ENCODE measurements at places on chromosomes 2 and 18.

DNA sequence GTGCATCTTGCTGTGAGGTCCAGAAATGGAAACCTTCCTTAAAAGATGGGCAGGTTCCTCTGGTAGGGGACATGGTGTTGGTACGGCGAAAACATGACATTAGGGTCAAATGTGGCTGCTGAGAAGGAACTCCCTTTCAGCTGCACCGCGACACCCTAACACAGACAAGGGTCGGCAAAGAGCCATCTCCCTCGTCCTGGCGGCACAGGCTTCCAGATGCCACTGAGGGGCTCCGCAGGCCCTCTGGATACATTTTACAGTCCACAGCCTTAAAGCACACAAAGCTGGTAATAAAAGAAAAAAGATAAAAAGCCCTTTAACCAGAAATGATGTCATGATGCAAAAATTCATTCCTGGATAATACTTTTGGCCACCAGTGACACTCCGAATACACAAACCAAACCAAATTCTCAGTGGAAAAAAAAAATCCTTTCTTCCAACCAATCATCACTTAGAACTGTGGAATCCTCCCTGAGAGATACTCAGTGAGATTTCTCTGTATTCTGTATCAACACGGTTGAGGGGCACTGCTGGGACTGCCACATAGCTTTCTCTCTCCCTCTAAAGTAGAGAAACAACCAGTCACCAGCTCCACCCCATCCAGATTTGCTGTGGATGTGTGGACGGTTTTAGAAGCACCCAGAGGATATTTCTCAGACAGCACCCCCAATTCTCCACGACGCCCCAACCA is 174.8 kb downstream of the HDAC4 start:
- no peak for DNase-seq

DNA sequence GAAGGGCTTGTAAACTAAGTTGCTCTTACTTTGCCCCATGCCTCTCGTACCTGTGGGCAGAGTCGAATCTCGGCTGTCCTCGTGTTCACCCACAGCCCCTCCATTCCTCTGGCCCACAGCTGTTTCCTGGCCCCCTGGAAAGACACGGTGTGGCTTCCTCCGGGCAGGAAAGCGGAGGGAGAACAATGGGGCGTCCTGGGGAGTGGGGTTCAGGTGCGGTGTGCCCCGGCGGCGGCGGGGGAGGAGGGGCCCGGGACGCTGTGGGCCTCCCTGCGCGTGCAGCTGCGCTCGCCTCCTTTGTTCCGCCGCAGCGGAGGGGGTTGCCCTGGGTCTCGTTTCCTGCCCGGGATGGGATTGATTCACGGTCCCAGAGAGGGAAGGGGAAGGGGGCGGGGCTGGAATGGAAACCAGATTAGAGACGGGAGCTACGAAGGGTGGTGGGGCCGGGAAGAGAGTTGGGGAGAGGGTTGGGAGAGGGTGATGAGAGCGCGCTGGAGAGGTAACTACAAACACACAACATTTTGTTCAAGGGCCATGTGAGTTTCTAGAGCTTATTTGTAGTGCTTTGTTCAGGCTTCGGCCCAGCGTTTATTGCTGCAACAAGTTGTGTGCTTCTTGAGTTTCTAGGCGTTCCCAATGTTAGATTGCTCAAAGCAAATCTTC is 796 bp downstream of the MYO1B start:
- no peak for DNase-seq

DNA sequence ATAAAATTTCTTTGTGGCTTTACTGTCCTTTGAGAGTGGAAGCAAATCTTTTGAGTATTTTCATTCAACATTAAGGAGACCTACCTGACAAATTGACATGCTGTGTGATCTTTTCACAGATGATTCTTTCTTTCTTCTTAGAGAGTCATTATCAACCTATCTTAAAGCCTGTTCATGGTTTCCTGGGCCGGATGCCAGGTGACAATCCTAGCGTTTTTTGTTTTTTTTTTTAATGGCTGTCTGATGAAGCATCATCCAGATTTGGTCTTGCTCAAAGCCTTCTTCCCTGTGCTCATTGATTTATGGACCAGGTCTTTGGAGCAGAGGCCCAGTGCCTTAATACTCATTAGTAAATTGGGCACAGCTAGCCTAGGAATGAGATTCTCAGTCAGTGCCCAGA is 9.8 kb upstream of the MGAT5 start:
- no peak for DNase-seq

GRCh38 chr2:105409717-105410116 is 10.9 kb upstream of the FHL2 start:
- no peak for DNase-seq

DNA sequence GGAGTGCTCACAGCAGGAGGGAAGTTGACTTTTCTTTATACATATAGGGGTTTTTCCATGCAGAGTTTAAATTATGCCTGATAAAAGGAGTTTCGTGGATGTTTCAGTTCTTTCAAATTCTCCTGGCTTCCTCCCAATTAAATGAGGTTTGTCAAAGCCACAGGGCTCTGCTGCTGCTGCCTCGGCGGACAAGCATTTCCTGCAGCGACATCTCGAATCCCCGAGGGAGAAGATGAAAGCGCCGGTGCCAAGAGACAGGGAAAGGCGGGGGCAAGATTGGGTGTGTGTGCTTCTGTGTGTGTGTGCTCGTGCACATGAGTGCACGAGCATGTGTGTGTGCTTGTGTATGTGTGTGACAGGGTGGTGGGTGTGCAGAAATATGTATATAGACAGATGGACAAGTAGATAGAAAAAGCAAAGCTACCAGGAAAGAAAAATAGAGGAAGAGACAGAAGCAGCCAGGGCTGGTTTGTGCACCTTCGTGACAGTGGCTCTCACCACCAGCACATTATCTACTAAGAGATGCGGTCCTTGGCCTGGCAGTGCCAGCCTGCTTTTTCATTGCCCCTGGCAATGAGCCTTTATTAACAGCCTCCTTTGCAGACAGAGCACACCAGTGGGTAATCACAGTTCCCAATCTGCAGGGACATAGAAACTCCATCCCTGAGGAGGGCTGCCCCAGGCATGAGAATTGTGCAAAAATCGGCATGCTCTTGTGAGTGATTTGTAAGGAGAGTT is 76.2 kb downstream of the CDK15 start:
- no peak for DNase-seq

GRCh38 chr18:58223717-58224424 is 179.8 kb downstream of the NEDD4L start:
- DNase-seq, result peak; percentile 26

GRCh38 chr2:98333922-98334321 is 12.3 kb upstream of the CNGA3 start:
- no peak for DNase-seq

- no peak for DNase-seq
Observed at GRCh38 chr2:236548179-236548921, 21.3 kb upstream of the ACKR3 start.

DNA sequence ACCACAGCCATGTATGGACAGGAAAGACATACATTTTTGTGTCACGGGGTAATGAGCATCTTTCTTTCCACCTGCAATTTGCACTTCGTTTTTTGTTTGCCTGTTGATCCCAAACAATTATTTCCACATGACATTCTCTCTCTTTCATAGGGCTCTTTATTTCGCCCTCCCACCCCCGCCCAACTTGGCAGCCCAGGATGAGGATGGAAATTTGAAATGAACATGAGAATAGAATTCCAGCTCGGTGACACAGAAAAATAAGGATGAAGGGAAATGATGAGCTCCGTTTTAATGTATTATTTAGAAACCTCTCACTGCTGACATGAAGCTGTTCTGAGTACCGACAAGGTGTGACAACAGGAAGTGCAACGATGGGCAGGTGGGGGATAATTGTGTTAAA is 443.3 kb downstream of the SOCS6 start:
- no peak for DNase-seq

DNA sequence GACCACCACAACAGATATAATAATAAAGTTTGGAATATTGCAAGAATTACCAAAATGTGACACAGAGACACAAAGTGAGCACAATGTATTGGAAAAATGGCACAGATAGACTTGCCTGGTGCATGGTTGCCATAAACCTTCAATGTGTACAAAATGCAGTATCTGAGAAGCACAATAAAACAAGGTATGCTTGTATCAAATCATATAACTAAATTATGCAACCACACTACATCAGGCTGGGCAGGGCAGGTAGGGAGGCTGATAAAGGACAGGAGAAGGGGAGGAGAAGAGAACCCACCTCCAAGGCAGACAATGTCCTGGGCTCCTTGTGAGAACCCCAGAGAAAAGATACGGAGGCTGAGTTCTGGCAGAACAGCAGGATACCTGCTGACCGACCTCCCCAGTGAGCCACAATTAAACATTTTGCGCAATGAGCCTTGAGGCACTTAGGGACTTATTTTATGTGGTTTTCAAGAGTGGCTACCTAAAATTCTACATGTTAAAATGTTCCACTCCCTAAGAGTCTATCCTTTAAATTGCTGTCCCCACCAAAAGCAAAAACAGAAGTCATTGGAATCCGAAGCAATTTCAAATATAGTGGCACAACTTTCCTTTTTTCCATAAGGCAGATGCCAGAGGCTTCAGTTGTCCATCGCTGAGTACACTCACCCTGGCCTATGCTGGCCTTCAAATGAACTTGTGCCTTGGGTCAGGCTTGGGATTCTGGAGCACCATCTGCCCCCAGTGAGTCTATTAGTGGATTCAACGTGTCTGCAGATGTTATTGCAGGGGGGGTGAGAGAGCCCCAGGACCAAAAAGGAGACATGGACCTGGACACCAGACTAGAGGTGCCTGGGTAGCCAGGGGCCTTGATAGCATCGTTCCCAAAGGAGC is 16.8 kb downstream of the WDFY1 start:
- no peak for DNase-seq

GRCh38 chr2:77270433-77270832 is 251.7 kb downstream of the LRRTM4 start:
- DNase-seq, result no peak

DNA sequence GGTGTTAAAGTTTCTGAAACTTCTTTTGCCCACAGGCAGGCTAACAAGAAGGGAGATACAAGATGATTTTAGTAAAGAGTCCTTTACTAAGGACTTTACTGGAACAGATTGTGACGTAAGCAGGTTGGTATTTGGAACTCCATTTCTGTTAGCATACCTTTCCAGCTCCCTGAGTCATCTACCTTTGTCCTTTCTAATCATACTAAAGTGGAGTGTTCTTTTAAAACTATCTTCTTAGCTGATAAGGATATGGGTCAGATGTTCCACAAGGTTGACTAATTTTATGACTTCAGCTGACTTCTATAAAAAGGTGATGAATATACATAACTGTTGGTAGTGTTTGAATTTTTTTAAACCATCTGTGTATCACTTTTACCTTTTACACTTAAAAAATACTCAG is 21.1 kb downstream of the UGP2 start:
- DNase-seq, result no peak

- DNase-seq, result no peak
Observed at GRCh38 chr18:56891870-56892269, 240.7 kb downstream of the WDR7 start.

DNA sequence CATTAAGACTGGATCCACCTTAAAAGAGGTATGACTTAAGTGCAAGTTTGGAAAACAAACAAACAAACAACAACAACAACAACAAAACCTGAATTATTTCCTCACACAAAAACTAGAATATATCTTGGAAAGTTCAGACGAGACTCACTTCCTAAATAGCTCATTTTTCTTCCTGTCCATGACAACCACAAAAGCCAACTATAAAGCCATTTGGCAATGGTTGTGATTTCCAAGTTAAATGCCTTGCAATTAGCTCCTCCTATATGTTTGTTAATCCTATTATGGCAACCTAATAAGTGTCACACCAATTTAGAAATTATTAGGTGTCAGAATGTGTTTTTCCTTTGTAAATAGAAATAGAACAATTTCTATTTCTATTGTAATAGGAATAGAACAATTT is 91.6 kb upstream of the ARL5A start:
- DNase-seq, result no peak

All from K562 (cell line).